ENCODE measurements at places on chromosomes 3 and 15. TPM values are rescaled to one million over a fixed set of nuclear protein-coding genes. Genes with fewer than 3 reads are reported as not detected.

The CFAP100 gene
- polyA plus RNA-seq = 0.74 TPM

DNA sequence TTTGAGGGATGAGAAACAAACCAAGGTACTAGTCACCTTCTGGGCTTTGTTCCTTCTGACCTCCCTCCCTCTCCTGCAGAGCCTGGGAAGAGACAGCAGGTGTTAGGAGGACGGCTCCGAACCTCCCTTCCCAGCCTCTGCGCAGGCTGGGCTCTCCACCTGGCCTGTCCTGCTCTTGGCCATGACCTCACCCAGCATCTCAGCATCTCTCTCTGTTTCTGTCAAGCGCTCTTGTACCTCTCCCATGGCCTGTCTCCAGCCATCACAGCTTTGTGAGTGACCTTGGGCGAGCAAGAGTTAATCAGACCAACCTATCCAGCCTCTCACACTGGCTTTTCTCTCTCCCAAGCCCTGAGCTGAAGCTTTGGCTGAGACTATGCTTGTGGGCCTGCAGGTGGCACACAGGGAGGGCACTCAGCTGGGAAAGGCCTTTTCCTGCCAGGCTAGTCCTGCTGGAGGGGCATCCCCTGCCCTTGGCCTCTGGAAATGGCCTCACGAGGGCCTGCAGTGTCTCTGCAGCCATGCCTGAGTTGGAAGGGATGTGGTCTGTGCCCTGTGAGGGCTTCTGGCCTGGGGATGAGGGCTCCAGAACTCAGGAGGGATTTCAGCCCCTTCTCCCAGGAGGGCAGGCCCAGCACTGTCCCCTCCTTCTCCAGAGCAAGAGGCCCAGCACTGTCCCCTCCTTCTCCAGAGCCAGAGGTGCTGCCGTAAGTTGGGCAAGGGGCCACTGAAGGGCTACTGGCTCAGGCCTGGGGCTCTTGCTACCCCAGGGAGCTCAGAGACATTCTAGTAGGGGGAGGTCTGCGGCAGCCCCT lies 2.1 kb downstream of the CHST13 start:
- DNase-seq = no peak

GRCh38 chr15:91865950-91866349 lies 12.4 kb downstream of the SLCO3A1 start:
- no peak for DNase-seq

GRCh38 chr3:79410617-79411016 lies 357.2 kb downstream of the ROBO1 start:
- DNase-seq = no peak

Data from muscle of arm (tissue), 14 donors.